ENCODE measurements at places on chromosomes 12 and 14.

DNA sequence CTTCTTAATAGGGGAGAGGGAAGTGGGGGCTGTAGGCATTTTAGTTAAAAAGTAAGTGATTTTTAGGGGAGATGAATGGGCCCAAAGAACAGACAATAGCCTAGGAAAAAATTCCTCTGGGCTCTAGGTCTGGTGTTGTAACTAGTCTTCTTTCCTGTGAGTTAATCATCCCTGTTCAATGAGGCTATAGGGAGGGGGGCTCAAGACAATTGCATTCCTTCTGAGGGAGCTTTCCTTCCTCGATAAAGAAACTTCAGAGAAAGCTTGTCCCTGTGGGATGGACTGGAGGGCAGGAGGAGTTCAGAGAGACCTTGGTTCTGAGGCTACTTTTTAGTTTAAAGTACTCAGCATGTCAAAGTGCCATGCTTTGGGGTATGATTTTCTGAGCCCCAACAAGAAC, 127.2 kb downstream of the BBS10 start:
- no peak for DNase-seq

- no peak for DNase-seq
Observed at GRCh38 chr12:5027046-5027821, 16.4 kb upstream of the KCNA5 start.

GRCh38 chr14:51653775-51654532, 2.2 kb downstream of the FRMD6 start:
- no peak for DNase-seq

DNA sequence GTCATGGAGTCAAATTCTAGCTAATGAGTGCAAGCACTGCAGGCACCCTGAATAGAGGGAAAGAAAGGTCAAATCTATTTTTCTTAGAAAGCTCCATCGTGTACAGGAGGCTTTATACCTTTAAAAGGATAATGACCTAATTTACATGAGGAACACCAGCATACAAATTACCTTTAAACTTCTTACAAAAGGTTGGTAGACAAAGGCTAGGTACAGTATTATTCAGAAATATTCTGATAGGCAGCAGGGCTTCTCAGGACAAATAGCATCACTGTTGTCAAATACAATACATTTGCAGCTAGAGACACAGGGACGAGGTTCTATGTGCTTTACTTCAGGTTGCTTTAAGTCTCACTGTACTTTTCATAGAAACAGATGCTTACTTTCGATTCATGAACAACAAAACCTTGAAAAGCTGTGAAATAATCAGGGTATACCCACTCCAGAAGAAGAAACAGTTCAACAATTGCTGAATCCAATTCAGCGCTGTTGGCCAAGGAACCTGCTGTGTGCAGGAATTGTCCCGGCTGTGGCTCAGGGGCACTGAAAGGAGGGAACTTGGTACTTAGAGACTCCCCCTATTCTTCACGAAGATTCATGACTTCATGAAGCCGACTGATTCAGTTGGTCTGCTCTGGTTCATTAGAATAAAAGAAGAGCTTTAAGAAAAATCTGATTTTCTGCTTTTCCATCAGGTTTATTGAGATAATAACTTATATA, 252.9 kb downstream of the PRKD1 start:
- DNase-seq, result no peak

DNA sequence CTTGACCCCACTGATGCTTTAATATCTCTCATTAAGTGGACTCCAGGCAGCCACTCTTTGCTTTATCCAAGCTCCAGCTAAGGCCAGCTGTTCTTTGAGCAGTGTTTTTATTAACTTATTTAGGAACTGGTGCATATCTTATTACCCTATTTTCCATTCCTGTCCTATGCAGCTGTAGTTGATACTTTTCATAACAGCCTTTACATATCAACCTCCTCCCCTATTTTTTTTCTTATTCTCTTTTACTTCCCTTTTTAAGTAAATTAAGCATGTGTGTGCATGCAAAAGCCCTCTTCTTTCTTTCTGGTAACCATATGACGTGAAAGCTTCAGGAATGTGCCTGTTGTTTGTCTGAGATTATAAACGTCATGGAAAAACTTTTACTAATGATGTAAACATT, 121.2 kb downstream of the PTPRQ start:
- DNase-seq, result peak; percentile 85

- DNase-seq, result no peak
Observed at GRCh38 chr14:95316821-95317220, 2.9 kb downstream of the CLMN start.

GRCh38 chr14:81400202-81400678, at the start of gene STON2:
Gene STON2, minus strand, starts transcription at chr14:81400324. Its CDS starts 1,942 bp downstream, at chr14:81398382.
- no peak for DNase-seq

- DNase-seq, result no peak
Observed at GRCh38 chr12:132492522-132492921, 2.6 kb downstream of the FBRSL1 start.

DNA sequence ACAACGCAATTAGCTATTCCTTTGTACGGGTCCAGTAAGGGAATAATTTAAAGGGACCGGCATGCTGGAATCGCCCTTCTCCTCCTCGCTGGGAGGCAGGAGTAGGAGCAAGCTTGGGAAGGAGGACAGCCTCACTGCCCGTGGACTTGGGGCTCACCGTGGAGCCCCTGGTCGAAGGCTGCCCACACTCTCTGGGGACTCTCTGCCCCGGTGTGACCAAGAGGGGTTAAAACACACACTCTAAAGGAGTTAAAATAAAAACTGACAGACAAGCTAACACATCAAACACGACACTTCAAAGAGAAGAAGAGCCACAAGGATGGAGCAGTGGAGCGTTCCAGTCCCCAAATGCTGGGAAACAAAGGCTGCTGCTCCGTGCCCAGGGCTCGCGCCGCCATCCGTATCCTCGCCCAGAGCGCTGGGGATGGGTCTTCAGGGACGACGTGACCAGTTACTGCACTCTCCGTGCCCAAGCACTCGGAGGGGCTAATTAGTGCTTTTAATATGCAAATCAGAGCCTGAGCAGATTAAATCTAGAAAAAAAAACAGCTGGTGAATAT, 123.3 kb downstream of the PAPOLA start:
- no peak for DNase-seq

GRCh38 chr12:5977556-5977955, 32.5 kb upstream of the ANO2 start:
- DNase-seq, result no peak

DNA sequence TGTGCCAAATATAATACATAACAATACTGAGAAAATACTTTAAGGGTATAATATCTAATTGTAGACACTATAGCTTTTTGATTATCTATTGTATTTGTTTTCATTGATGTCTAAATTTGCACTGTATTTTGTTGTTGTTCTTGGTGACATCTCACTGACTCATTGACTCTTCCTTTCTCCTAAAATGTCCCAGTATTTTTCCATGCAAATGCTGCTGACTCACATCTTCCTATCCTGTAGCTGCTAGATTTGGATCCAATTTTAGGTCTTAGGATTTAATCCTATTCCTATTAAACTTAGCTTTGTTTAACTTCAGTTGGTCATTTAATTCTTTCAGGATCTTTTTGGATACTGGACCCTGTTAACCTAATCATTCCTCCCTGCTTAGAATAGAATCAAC, 148.5 kb downstream of the TMTC2 start:
- no peak for DNase-seq

DNA sequence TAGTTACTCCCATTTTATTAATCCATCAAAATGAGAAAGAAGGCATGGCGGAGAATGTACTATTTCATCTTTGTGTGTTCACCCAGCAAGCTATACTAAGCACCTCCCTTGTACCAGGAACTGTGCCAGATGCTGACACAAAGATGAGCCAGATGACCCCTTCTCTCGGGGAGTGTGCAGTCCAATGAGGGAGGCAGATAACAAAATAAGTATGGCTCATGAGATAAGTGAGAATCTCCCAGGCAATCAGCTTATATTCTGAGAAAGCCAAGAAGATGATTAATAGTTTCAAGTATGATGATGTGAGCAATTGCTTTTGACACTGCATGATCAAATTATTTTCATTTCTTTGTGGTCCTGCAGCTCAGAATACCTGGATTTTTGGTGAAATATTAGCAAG, 1.3 kb upstream of the TMEM233 start:
- no peak for DNase-seq

GRCh38 chr12:94870511-94870910, 133.0 kb downstream of the NDUFA12 start:
- no peak for DNase-seq

- DNase-seq, result no peak
Observed at GRCh38 chr12:128266541-128267130, 334 bp upstream of the TMEM132C start.

DNA sequence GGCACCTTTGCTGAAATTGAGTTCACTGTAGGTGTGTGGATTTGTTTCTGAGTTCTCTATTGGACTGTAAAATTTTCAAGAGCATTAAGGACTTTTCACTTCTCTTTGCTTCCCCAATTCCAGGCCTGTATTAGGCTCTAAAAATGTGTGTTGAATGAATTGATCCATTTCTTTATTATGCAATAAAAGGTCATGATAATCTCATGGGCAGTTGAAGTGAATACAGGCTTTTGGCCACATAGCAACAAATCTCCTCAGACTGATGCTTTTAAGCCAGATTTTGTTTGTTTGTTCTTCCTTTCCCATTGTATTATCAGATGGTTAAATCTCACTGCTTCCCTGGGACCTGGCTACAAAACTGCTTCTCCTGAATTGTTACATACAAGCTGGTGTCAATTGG, 258.0 kb upstream of the FAR2 start:
- no peak for DNase-seq

GRCh38 chr14:47857646-47858045, 182.2 kb upstream of the MDGA2 start:
- no peak for DNase-seq

DNA sequence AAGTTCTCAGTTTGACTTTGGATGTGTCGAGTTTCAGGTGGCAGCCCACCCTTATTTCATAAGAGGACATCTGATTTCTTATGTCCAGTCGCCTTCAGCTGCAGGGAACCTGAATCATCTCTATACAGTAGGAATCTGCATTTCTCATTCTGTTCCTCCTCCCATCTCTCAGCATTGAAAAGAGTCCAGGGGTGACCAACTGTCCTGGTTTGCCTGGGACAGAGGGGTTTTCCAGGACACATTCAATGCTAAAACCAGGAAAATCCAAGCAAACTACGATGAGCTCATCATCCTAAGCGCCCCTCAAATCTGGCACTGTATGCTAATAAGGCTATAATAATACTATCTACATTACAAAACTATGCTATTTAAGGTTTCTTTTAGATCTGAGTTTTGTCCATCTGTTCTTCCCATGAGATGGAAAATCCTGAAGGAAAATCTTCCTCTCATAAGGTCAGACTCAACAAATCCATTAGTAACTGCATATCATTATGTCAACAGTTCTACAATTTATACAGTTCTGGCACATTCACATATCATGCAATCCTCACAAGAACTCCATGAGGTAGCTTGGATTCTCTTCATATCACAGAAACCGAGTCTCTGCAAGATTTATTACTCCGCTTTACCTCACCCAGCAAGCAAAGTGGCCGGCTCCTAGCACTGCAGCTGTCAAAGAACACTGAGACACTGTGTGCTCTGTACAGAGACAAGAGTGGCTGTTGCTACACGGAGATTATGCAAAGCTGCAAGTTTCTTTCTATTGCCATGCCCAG, 15.6 kb upstream of the CALM1 start:
- peak; percentile 76 for DNase-seq

DNA sequence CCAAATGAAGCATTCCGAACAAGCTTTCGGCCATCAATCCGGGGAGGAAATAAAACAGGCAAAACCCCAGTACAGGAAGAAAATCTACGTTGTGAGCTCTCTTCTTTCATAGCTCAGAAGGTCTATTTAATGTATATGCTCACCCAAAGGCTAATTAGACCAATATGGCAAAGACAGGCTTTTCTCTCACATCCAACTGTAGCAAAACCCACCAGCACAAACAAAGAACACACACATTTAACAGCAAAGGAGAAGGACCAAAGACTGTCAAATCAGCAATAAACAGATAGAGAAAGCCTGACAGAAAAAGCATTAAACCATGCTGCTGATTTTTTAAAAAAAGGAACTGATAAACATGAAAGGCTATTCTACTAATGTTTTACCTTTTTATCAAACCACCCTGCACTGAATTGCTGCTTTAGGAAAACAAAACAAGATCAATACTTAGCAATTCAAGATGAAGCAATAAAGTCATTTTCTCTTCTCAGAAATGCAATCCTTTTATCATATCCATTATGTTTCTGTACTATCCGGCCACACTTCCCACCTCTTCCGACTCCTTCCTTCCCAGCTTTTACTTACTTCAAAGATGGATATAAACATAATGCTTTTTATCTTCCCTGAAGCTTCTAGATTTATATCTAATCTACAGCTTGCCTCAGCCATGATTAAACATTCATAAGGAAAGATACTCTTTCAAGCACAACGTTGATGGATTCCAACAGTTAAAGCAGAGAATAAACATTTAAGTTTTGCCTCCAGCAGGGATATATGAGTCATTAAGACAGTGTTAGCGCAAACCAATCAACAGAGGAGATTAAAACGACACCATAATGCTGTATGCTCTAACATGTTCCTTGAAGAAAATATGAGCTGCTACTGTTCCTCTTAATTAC, 74.6 kb upstream of the BBS10 start:
- no peak for DNase-seq

DNA sequence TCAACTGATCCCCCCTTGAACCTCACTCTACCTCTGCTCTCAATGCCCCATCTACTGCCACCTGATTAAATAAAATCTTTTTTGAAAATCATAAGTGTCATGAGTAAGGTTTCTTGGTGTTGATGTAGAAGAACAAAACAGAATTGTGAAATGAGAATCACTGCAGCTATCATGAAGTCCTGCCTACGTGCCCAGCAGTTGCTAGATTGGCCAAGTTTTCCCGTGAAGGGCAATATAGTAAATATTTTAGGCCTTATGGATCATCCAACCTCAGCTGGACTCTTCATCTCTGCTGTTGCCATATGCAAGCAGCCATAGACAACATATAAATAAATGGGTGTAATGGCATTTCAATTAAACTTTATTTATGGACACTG, 5.2 kb upstream of the OAS3 start:
- no peak for DNase-seq

DNA sequence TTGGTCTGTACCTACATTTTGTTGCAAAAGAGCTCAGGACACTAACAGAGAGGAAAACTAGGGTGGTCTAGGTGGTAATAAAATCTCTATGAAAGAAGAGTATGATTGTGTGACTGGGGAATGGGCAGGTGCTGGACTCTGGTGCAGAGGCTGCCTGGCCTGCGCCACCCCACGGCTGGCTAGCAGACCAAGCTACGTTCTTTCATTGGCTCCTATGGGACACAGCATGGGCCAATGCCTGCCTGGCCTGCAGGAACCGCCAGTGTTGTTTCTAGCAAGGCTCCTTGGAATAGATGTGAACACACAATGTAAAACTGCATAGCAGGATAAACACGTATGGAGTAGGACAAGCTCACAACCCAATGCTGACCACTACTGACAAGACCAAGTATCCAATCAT, 51.7 kb upstream of the CORO1C start:
- no peak for DNase-seq

GRCh38 chr12:88243982-88244381, 101.9 kb downstream of the TMTC3 start:
- no peak for DNase-seq

GRCh38 chr12:63499567-63499966, 168.7 kb downstream of the DPY19L2 start:
- DNase-seq, result no peak

GRCh38 chr12:69666798-69667197, 32.3 kb downstream of the BEST3 start:
- DNase-seq, result no peak
